ENCODE measurements at places on chromosomes 7 and 10.

GRCh38 chr10:58350619-58351323 lies 16.0 kb downstream of the UBE2D1 start:
- DNase-seq, result no peak

GRCh38 chr7:1981201-1981877 lies 251.4 kb downstream of the MAD1L1 start:
- no peak for DNase-seq

DNA sequence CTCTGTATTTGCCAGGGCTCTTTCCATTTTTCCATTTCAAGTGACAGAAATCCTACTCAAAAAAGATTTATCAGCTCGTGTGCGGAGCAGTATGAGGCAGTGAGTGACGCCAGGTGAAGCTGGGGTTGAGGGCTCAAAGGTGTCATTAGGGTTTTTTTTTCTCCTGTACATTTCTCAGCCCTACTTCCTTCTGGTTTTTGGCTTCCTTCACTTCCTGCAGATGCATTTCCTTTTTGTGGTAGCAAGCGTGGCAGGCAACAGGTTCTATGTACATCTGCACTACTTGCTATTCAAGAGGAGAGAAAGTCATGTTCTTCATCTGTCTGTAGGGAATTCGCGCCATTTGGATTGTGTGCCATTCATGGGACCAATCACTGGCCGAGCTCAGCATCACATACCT lies 52.8 kb upstream of the AOAH start:
- no peak for DNase-seq

GRCh38 chr10:55163388-55163979 lies 362.5 kb upstream of the PCDH15 start:
- DNase-seq, result no peak

DNA sequence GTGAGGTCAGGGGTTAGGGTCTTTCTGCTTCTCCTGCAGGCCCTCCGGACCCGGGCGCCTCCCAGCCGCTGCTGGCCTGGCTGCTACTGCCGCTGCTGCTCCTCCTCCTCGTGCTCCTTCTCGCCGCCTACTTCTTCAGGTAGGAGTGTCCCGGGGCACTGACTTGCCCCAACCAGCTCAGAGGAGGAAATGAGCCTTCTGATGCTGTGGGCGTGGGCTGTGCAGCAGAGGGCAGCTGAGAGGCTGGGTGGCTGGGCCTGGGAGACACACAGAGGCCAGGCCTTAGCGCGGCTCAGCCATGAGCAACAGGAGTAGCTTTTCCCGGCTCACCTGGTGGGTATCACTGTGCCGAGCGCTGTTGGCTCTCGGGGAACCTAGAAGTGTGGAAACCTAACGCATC lies 78.9 kb downstream of the MKI67 start:
- DNase-seq, result peak; percentile 90

- peak; percentile 52 for DNase-seq
Observed at GRCh38 chr7:50502001-50502684, 52.0 kb upstream of the FIGNL1 start.

- DNase-seq, result no peak
Observed at GRCh38 chr7:150966002-150966401, 12.1 kb downstream of the KCNH2 start.

- no peak for DNase-seq
Observed at GRCh38 chr7:10908600-10908999, 65.1 kb upstream of the PHF14 start.

- no peak for DNase-seq
Observed at GRCh38 chr10:43211431-43212042, 55.3 kb downstream of the RASGEF1A start.
